CD8-positive, alpha-beta T cell (primary cell): ENCODE measurements at places on chromosomes 3 and 15.
A peak's percentile ranks its signal among the peaks of the same experiment; 100 is the strongest.

DNA sequence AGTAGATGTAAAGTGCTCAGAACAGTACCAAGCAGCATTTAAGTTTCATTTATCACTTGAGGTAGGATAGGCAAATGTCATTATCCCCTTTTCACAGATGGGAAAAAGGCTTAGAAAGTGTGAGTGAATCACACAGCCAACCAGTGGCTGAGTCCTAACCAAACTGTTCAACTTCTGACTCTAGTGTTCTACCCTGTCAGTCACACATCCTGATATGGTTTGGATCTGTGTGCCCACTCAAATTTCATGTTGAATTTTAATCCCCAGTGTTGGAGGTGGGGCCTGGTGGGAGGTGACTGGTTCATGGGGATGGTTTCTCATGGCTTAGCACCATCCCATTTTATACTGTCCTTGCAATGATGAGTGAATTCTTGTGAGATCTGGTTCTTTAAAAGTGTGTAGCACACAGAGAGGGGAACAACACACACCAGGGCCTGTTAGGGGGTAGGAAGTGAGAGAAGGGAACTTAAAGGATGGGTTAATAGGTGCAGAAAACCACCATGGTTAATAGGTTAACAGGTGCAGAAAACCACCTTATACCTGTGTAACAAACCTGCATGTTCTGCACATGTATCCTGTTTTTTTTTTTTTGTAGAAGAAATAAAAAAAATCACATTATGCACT lies 304.7 kb downstream of the SUCLG2 start:
- DNase-seq, result no peak

DNA sequence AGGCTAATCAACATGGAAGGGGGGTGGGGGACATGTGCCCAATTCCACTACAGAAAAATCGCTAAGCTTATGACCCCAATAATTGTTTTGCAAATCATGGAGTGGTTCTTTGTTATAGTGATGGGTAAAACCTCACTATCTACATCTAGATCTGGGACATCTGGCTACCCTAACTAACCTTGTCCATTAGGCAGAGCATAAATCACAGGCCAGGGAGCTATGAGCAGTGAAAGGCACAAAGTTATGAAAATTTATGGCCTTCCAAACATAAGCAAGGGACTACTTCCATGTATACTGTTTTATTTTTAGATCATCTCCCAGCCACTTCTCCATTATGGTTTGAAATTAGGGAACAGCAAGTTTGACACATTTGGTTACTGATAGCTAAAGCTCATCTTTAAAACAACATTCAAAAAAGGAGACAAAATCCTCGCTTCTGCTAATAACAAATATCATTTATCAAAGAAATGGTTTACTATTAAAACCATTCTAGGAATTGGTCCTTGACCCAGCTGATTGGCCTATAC lies 78.3 kb downstream of the RSL24D1 start:
- no peak for DNase-seq

- DNase-seq, result no peak
Measured at GRCh38 chr15:78950902-78951840, 6.3 kb upstream of the CTSH start.

GRCh38 chr3:65953881-65954733 lies 84.6 kb downstream of the MAGI1 start:
- DNase-seq, result no peak

GRCh38 chr3:12916159-12916558 lies 74.8 kb upstream of the RPL32 start:
- peak; percentile 36 for DNase-seq

GRCh38 chr3:48863122-48863521 lies 15.4 kb upstream of the PRKAR2A start:
- no peak for DNase-seq

- no peak for DNase-seq
Measured at GRCh38 chr3:123348471-123349200, 100.3 kb downstream of the ADCY5 start.

DNA sequence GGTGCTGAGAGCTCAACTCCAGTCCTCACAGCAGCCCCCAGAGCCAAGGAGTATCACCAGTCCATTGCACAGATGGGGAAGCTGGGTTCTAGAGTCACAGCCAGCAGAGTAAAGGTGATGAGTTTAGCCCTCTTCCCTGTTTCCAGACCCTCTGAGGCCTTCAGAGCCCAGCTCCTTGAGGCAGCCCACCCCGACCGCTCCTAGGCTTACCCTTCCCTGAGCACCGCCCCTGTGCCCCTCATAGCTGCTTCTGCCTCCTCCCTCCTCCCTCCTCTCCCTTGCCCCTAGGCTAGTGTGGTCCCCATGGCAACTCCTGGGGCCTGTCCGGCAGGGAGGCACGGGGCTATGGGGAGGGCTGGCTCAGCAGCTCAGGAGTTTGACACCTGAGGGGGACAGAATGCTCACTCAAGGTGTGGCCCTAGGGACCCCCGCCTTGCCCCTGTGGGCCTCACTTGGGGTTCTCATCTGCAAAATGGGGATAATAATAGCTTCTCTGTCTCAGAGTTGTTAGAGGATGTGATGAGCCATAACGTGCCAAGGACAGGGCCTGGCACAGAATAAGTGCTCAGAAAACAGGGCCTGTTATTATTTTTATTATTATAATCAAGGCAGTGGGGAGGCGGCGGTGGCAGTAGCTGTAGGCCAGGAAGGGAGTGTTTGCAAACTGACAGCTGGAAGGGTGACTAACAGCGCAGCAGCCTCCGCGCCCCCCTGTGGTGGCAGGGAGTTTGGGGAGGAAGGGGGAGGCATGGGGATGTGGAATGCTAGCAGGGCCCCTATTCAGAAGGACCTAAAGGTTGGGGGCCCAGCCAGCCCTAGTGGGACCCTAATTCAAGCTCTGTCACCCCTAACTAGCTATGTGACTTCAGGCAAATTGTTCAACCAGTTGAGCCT lies 11.5 kb downstream of the CSK start:
- DNase-seq, result peak; percentile 85

- no peak for DNase-seq
Measured at GRCh38 chr3:88076712-88077111, 17.7 kb downstream of the ZNF654 start.

- DNase-seq, result no peak
Measured at GRCh38 chr15:81339321-81339720, 15.4 kb upstream of the STARD5 start.

DNA sequence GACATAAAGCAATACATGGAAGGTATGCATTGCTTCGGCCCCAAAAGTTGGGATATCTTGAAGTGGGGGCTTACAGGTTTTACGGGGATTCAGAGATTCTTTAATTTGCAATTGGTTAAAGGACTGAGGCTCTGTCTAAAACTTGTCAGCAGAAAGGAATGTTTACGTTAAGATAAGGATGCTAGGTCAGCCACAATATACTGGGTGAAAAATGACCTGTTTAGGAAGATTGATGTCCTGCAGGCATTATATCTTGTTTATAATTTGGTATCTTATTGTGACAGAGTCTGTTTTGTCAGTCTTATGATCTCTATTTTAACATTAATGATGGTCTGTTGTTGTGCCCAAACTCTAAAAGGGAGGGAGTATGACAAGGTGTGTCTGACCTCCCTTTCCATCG lies 15.3 kb upstream of the CCNDBP1 start:
- no peak for DNase-seq

GRCh38 chr15:77251662-77252061 lies 168.2 kb downstream of the PEAK1 start:
- DNase-seq, result no peak

- DNase-seq, result peak; percentile 10
Measured at GRCh38 chr3:187902041-187902471, 156.8 kb upstream of the BCL6 start.

DNA sequence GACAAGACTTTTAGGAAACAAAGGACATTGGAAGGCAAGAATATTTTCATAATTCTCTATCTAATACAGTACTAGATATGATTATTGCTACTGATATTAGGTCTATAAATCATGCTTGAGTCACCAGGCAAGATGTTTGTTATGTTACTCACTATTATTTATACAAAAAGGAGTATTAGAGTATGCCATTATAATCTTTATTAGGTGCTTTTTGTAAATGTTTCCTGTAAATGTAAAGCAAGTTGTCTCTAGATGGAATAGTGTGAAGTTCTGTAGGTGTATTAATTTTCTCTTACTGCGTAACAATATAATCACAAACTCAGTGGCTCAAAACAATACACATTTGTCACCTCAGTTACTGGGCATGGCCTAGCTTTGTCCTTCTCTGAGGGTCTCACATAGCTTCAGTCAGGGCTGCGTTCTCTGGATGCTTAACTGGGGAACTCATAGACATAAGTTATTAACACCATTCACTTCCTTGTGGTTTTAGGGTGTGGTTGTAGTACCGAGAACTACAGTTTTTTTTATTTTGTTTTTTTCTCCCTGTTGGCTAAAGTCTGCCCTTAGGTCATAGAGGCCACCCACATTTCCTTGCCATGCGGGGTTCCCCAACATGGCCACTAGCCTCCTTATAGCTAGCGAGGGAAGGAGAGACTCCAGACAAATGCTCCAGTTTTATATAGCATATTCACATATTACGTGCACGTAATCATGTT lies 20.3 kb upstream of the MAP3K13 start:
- DNase-seq, result no peak

DNA sequence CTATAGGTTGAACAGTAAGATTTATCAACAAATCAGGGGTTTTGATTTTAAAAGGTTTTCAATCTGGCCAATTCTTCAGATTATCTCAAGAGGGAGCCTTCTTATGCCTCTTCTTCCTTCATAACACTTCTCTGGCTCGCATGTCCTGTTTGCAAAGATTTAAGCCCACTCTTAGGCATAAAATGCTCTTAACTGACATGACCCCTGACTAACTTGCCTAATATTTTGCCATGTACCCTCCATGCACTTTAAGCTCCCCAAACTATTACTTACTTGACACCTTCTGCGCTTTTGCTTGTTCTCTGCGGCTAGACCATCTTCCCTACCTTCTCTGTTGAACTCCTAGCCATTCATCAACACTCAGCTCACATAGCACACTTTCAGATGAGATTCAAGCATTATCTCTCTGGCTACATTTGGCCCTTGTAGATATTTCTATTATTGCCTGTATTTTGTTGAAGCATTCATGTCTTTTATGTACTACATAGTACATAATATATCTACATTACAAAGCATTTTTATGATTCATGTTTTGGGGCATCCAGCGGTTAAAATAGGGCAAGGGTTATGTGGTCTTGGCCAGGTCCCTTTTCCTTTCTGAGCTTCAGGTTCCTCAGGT lies 1.0 kb upstream of the ARIH1 start:
- no peak for DNase-seq

- DNase-seq, result no peak
Measured at GRCh38 chr3:45332493-45332892, 55.9 kb upstream of the LARS2 start.

- no peak for DNase-seq
Measured at GRCh38 chr3:121752261-121752660, 2.7 kb upstream of the GOLGB1 start.

- no peak for DNase-seq
Measured at GRCh38 chr3:5314897-5315296, 127.4 kb downstream of the EDEM1 start.

DNA sequence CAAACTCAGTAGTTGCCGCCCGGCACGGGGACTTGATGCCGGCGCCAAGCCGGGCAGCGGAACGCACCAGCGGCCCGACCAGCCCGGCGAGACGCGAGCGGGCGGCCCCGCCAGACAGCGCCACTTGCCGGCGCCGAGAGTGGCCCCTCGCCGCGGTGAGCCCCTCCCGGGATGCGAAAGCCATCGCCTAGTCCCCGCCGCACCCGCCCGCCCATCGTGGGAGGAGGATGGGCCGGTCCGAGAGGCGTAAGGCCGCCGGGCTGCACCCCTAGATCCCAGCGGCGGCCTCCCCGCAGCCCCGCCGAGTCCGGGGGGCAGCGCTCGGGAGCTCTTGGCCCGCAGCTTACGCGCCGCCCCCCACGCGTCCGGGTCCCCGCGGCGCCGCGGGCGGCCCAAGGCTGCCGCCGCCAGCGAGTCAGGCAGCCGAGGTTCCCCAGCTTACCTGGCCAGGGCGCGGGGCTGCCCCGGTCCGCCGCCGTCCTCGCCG lies 609 bp downstream of the GOLGA8A start:
- peak; percentile 17 for DNase-seq

DNA sequence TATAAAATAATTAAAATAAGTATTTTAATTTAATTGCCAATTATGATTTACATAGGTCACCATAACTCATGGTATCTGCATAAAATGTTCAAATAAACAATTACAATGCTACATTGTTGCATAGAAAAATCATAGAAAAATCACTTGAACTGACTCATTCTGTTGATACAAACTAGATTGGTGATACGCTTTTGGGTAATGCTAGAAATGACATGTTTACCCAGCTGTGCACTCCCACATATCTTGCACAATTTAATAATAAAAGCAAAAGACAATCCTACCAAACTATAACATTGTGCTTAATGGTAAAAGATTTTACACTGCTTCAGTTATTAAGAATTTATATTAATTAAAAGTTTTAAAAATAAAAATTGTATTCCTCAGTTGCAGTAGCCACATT lies 45.8 kb upstream of the FBXL22 start:
- no peak for DNase-seq

DNA sequence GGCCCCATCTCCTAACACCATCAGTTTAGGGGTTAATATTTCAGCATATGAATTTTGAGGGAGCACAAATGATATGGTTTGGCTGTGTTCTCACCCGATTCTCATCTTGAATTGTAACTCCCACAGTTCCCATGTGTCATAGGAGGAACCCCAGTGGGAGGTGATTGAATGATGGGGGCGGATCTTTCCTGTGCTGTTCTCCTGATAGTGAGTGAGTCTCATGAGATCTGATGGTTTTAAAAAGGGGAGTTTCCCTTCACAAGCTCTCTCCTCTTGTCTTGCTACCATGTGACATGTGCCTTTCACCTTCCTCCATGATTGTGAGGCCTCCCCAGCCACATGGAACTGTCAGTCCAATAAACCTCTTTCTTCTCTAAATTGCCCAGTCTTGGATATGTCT lies 73.8 kb upstream of the TJP1 start:
- no peak for DNase-seq

GRCh38 chr15:85618956-85619491 lies 175.7 kb downstream of the KLHL25 start:
- no peak for DNase-seq

GRCh38 chr15:63724760-63725159 lies 109.0 kb downstream of the HERC1 start:
- no peak for DNase-seq

- DNase-seq, result no peak
Measured at GRCh38 chr3:152382312-152383135, 113.8 kb downstream of the MBNL1 start.

GRCh38 chr15:32671339-32672325 lies 30.1 kb downstream of the SCG5 start:
- DNase-seq, result no peak
